ENCODE measurements at places on chromosomes 16 and 17.

GRCh38 chr17:81514739-81515529 lies 2.3 kb upstream of the ACTG1 start:
- H3K27me3 ChIP-seq, result peaks cover 3% of the 10 kb centered on the region
- peaks cover 19% of the 10 kb centered on the region for H3K4me1 ChIP-seq
- peaks cover 23% of the 10 kb centered on the region for H3K36me3 ChIP-seq
- peak overlapping the region; percentile 95 for H3K27ac ChIP-seq

DNA sequence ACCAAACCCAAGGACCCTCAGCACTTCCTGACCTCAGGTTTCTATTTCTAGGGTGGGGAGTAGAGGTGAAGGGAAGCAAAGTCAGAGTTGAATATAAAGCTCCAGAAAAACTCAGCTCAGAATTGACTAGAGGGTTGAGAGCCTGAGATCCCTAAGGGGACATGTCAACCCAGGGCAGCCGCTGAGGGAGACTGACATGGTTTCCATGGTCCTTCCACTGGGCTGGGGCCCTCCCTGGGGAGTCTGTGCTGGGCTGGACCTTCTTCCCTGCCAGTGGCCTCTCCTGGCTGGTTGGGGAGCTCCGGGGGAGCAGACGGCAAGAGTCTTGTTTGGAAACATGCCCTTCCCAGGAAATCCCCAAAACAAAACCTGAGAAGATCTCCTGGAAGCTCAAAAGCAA lies 121.3 kb downstream of the METRNL start:
- no peaks in the 10 kb centered on the region for H3K27me3 ChIP-seq
- H3K4me1 ChIP-seq, result peaks cover 2% of the 10 kb centered on the region
- H3K4me3 ChIP-seq, result no peak overlapping the region

- DNase-seq, result no peak
- peaks cover 7% of the 10 kb centered on the region for H3K4me1 ChIP-seq
- H3K27me3 ChIP-seq, result no peaks in the 10 kb centered on the region
- no peak overlapping the region for H3K4me3 ChIP-seq
- peaks cover 12% of the 10 kb centered on the region for H3K36me3 ChIP-seq
Observed at GRCh38 chr17:29664743-29665480, 42.2 kb upstream of the CORO6 start.

- H3K4me1 ChIP-seq, result no peaks in the 10 kb centered on the region
- peak overlapping the region; percentile 3 for H3K27ac ChIP-seq
- no peak overlapping the region for H3K4me3 ChIP-seq
- H3K36me3 ChIP-seq, result peaks cover 53% of the 10 kb centered on the region
Observed at GRCh38 chr17:62024866-62025265, 40.2 kb downstream of the MED13 start.

GRCh38 chr17:80259457-80260068 lies 1.1 kb upstream of the RNF213 start:
- no peak for DNase-seq
- peaks cover 9% of the 10 kb centered on the region for H3K27me3 ChIP-seq
- H3K4me1 ChIP-seq, result peaks cover 15% of the 10 kb centered on the region
- no peaks in the 10 kb centered on the region for H3K36me3 ChIP-seq
- peak overlapping the region; percentile 62 for H3K27ac ChIP-seq
- peak overlapping the region; percentile 86 for H3K4me3 ChIP-seq

DNA sequence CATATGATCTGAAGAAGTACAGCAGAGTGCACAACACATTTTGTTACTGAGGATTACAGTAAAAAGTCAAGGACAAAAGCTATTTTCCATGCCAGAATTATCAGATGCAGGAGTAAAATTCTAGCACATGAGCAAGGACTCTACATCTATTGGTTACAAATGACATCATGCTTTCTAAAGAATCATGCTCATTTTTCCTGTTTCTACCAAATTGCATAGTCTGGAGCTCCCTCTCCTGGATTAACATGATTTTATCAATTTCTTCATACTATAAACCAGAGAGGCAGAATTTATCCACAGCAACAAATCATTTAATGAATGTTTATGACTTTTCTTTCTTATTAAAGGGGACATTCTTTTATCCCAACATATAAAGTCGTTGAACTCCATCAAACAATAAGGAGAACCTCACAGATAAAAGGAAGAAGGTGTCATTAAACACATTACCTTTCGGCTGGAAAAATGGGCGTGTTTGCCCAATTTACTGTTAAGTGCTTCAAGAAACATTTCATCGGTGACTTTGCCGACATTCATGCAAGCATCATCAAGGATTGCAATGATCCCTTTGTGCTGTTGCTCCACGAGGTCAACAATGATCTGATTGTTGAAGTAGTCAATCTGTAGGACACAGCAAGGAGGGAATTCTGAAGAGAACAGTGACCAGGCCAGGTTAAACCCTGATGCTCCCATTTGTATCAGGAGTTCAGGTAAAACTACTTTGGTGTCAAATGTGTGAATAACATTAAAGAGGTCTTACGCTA lies 121.7 kb downstream of the MYO1D start:
- no peak overlapping the region for H3K27ac ChIP-seq
- H3K27me3 ChIP-seq, result no peaks in the 10 kb centered on the region
- DNase-seq, result no peak
- no peak overlapping the region for H3K4me3 ChIP-seq
- peaks cover 7% of the 10 kb centered on the region for H3K4me1 ChIP-seq

Data from progenitor cell of endocrine pancreas (in vitro differentiated cells).